ENCODE measurements at places on chromosomes 6 and 20.

DNA sequence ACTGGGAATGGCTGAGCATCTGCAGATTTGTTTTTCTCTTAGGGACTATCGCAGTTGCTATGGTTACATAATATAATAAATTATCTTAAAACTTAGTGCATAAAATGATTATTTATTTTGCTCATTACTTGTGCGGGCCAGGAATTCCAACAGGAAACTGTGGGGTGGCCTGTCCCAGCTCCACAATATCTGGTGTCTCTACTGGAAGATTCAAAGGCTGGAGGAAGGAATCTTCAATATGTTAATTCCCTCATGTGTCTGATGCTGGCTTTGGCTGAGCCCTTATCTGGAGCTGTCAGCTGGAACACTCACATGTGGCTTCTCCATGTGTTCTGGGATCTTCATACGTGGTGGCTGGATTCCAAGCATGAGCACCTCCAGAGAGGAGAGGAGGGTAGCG is 23.9 kb upstream of the B3GAT2 start:
- no peak for DNase-seq

DNA sequence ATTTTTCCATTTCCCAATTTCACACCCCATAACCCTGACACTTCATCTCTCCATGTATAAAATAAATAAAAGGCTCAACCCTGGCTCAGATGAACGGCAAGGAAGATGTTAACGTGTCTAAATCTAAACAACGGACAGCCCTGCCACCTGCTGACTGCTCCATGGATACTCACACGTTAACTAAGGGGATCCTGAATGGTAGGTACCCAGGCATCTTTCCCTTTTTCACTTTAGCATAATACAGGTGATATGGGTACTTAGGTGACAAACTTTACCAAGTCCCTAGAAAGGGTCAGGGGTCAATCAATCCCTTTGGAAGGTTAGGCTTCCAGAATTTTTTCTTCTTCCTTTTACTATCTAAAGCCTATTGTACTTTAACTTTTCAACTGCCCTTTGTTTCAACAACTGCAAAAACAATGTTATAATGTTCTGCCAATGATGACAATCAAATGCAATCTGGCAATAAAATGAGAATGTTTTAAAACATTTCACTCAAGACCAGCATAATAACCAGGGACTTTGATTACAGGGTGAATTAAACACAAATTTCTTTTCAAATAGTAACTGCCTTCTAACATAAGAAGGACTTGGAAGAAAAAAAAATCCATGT is 52.4 kb upstream of the IPCEF1 start:
- DNase-seq: no peak

DNA sequence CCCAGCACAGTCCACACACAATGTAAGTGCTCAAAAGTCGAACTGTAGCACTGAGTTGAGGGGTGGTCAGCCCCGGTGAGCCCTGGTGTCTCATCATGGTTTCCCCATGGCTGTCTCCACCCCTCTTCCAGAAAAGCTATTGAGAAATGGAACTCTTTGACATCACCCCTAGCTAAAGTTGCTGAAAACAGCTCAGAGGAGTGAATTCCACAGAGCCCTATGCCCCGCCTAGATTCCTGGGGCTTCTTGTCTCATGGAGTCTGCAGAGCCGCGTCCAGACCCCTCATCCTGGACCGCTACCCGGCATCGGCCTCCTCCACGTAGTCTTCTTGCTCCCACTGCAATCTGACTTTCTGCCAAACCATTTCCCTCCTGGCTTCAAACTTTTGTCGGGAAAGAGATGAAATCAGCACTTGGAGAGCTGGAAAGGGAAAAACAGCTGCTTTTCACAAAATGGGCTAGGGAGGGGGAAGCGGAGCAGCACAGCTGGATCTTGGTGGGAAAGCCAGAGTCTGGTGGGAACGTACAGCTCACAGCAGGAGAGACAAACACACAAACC is 132.2 kb downstream of the SNX5 start:
- DNase-seq: no peak

- DNase-seq: no peak
Observed at GRCh38 chr6:117432273-117432672, 6.5 kb upstream of the ROS1 start.

DNA sequence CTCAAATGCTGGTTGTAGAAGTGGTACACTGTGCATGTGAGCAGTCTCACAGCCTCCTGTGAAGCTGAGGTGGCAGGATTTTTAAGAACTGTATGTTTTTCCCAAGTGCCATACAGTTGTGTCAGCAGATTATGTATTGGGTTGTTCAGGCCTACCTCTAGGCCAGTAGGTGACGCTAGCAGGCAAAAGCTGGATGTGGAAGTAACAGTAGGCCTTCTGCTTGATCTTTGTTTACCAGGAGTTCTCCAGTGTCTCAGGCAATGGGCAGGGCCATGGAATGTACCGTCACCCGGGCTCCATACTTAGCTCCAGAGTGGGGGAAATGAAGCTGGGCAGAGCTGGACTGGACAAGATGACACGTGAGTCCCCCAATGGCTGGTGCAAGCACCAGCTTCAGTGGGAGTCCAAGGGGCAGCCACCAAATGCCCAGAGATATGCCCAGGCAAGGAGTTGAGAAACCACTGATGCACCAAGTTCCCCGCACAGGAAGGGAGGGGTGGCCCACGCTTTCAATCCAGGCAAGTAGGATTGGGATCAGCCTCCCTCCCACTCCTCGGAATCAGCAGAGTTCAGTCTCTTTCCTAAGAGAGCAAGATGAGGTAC is 289.7 kb downstream of the HTR1B start:
- no peak for DNase-seq

GRCh38 chr6:40906759-40907158 is 132.3 kb downstream of the UNC5CL start:
- DNase-seq: no peak

GRCh38 chr20:1188347-1188746 is 3.6 kb upstream of the TMEM74B start:
- no peak for DNase-seq

GRCh38 chr6:66825539-66825938 is 1118.5 kb upstream of the EYS start:
- no peak for DNase-seq

DNA sequence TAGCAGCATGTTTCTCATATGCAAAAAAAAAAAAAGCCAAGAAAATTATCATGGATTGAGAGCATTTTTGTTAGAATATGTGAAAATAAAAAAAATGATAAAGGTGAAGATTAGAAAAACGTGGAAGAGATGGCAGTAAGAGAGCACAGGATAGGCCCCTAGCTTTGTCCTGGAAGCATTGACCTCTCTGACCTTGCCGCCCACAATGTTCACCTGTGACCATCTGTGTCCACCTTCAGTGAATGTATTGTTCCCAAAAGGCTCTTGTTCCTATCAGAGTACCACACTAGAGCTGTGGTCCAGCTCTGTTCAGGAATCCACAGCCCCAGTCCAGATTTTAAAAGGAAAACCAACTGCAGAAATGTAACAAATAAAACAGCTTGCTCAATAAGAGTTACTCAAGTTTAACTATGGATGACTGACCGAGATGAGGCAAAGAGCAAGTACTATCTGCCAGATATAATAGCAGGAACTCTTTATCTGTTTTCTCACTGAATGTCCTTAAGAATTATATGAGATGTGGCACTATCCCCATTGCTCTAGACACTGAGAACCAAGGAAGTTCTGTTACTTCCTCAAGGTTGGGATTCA is 287.7 kb upstream of the STXBP5 start:
- DNase-seq: no peak

- DNase-seq: no peak
Observed at GRCh38 chr6:10276660-10277287, 138.1 kb downstream of the TFAP2A start.

GRCh38 chr6:106360410-106360988 is at the start of gene CRYBG1:
Gene CRYBG1, plus strand, starts transcription at chr6:106360717. Its CDS starts 192 bp downstream, at chr6:106360909.
- no peak for DNase-seq

DNA sequence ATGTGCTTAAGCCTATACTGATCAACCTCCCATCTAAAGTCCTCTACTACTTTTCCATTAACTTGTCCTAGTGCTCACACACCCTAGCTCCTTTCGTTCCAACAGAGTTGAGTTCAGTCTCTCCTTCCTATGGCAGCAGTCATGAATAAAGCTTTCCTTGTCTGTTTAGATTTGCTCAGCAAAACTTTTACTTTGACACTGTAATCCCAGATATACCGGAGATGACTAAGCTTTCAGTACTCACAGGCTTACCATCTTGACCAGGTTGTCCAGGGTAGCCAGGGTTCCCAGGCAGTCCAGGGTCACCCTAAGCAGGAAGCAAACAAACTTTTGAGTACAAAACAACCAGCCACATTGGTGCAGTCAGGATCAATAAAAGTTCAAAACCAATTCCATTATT is 90.7 kb downstream of the COL21A1 start:
- DNase-seq: no peak

DNA sequence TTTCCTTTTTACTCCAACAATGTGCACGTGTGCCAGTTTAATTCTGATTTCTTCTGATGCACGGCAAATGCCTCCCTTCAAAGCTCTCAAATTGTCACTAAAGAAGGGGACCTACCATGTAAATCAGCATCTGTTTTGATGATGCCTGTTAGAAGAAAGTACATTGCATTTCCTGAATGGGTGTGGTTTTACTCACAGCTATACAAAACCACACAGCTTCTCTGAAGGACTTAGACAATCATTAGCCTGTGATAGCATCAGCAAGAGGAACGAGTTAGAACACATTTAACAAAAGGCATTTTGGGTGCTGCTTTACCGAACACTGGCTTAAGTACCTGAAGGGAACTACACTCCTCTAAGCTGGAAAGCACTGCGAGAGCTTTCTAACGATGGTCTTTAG is 109.4 kb downstream of the ATXN1 start:
- no peak for DNase-seq

- no peak for DNase-seq
Observed at GRCh38 chr6:14595751-14596150, 478.2 kb downstream of the CD83 start.

GRCh38 chr6:100121854-100122609 is 128.0 kb upstream of the MCHR2 start:
- DNase-seq: no peak

DNA sequence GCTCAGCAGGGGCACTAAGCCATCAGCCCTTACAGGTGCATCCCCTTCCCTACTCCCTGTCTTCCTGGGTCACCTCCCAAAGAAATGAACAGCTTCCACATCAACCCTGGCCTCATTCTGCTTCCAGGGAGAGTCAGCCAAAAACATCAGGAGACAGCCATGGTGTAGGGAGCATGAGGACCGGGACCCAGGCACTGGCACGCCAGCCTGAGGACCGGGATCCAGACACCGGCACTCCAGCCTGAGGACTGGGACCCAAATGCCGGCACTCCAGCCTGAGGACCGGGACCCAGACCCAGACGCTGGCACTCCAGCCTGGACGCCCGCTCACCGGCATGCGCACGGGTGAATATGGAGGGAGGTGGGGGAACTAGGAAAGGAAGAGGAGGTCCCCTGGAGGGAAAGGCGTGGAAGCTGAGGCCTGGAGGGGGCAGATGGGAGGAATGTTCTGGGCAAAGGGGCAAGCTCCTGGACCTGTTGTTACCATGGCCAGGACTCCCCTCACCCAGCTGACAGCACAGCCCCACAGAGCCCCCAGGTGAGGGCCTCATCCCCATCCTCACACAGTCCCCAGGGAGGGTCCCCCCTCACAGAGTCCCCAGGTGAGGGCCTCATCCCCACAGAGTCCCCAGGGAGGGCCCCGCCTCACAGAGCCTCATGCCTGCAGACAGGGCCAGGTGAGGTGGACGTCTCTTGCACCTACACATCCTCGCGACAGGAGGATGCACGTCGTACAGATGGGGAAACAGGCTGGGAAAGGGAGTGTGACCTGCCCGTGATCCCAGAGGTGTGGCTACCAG is 26.0 kb upstream of the MRGBP start:
- no peak for DNase-seq

DNA sequence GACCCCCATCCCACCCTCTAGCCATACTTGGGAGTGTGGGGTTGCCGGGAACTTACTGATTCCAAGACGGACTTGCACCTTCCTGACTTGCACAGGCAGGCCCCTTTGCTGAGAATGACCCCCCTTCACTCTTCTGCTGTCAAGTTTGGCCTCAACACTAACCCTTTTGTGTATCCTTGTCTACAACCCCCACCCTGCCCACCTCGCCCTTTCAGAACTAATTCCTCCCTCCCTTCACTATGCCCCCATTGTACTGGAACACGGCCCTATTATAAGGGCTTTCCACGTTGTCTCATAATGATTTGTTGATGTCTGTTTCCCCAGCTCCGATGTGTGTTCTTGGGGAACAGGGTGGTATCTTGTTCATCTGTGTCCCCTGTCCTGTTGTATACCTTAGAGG is 4.4 kb upstream of the NEDD9 start:
- DNase-seq: no peak

DNA sequence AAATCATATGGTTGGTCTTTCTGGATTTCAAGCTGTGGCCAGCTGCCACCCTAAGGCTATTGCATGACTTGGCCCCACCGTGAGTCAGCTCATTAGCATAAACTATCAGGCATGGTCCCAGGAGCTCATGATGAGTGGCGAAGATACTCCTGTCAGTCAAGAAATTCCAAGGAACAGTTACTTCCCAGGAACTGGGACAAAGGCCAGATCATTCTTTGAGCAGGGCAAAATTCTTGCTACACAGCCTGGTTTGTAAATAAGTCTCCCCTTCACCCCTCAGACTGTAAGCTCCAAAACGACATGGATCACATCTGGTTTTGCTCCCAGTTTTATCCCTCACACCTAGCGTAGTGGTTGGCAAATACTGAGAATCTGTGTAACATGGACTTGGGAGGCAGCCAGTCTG is 33.0 kb upstream of the KIAA1586 start:
- no peak for DNase-seq

DNA sequence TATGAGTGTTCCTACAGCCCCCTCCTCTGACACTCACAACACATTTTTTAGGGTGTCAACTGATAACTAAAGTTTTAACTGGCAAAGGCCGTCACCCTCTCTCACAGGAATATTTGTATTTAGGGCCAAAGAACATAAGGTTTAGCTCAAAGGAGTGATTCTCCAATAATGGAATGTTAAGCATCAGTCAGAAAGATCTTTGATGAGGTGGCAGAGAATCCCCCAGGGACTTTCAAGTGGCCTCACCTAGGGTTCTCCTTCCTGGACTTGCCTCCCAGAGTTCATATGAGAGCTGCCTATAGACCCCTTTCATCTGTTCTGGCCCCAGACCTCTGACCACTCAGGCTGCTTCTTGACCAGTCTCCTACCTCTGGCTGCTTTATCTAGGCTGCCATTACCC is 7.4 kb upstream of the SCUBE3 start:
- DNase-seq: no peak

- no peak for DNase-seq
Observed at GRCh38 chr20:41011551-41012067, 17.0 kb upstream of the TOP1 start.

DNA sequence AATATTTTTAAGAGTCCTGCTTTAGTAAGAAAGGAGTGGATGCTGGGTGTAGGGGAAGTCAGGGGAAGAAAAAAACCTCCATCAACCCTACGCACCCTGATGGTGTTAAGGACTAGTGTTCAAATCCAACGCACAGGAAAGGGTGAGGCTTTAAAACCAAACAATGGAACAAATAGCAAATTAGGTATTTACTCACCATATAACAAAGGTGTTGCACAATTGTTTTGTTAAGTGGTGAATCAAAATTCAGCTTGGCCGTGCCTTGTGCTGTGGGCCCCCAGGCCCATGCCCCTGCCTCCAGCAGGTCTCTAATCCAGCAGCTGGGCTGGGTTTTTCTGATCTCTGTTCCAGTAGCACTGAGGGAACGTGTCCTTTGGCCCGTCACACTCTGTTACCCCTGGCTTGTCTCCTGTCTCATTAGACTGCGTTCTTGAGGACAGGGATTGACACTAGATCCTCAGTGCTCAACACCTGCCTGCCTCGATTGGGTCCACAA is 11.8 kb downstream of the FAM83D start:
- no peak for DNase-seq

Measured in GDM1 (cell line).